AG09319 (cell line): ENCODE measurements at places on chromosomes 13 and 19.

GRCh38 chr13:72316716-72317115, 410.7 kb downstream of the MZT1 start:
- no peak for DNase-seq

DNA sequence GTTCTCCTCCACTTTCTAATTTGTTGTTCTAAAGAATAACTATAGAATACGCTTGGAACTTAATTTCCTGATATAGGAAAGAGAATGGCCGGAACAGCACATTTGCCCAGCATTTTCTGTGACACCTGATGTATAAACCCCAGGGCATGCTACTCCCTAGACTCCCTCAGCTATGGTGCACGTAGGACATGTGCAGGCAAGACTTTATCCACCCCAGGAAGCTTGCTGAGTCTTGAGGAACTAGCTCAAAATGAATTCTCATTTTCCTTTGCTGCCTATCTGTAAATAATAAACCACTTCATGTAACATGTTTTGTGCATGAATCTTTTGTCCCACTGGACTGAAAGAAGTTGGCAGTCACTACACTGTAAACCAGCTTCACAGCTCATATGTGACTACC, 535.8 kb upstream of the SLITRK1 start:
- no peak for DNase-seq

DNA sequence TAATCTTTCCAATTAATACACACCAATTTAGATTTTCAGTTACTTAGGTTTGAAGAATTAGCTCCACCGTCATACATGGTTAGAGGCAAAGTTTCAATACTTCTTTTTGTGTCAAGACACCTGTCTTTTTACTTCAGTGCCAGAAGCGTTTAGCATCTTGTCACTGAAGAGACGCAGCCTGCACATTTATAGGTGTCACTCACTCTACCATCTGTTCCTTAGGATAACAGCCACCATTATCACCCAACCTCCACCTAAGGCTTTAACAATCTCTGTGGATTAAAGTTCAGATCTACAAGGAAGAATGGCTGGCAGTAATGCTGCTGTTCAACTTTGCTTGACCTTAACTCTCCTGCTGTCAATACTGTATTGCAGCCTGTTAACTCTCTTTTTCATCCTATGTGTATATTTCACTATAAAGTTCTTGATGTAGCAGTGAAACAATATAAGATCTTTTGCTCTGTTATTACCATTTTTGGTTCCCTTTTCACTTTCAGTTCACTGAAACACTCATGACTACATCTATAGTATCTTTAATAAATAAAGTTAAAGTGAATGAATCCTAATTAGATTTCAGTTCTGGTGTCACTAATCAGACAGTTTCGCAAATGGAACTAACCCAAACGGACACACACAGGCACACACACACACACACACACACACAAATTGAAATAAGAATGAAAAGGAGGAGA, 435.6 kb downstream of the PCDH9 start:
- no peak for DNase-seq

DNA sequence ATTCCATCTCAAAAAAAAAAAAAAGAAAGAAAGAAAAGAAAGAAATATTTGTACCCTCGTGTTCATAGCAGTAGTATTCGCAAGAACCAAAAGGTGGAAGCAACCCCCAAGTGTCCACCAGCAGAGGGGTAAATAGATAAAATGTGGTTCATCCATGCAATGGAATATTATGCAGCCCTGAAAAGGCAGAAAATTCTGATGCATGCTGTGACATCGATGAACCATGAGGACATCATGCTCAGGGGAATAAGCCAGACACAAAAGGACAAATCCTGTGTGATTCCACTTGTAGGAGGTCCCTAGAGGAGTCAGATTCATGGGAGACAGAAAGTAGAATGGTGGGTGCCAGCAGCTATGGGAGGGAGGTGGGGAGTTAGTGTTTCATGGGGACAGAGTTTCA, 6.4 kb upstream of the LRRC8E start:
- no peak for DNase-seq

DNA sequence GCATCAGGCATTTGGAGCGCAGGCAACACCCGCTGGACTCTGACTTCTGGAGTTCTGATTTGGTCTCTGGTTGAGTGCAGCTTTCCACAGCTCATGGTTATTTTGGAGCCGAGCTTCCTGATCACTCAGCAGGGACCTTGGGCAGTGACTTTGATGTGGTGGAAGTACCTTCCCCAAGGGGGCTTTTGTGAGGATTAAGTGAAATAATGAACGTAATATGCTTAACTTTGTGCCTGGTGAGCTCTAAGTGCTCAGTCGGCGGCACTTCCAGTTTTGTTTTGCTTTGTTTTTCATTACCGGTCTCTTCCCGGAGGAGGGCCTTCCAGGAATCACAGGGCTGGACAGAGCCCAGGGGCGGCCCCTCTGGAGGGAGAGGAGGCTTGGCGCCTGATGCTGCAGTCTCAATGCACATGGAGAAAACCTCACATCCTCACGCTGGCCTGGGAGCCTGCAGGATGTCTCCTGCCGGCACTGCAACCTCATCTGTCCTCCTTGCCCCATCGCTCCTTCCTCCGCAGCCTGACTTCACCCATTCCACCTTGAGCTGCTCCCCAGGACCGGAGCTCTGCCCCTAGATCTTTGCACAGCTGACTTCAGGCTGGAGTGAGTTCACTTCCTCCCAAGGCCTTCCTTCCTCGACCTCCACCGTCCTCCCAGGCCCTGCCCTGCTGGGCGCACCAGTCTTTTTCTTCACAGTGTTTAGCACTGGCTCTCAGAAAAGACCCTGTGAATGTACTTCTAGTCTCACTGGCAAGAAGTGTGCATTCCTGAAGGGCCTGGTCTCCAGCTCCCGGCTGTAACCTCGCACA, 1.5 kb downstream of the PLEKHF1 start:
- DNase-seq = no peak

DNA sequence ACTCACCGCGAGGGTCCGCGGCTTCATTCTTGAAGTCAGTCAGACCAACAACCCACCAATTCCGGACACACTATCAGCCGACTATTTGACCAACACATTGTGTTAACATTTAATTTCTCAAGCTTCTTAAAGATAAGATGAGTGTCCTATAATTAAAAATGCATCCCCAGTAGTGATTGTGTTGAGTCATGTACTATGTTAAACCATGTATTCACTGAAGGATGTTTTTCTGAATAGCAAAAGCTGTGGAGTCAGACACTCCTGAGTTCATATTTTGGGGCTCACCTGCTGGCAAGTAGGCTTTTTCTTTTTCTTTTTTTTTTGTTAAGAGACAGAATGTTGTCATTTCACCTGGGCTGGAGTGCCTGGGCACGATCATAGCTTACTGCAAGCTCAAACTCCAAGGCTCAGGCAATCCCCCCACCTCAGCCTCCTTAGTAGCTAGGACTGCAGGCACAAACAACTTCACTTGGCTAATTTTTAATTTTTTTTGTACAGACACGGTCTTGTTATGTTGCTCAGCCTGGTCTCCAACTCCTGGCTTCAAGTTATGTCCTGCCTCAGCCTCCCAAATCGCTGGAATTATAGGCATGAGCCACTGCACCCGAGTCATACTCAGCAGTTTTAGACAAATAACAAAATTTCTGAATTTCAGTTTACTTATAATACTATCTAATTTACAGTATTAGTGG, 606.9 kb downstream of the PCDH9 start:
- no peak for DNase-seq

DNA sequence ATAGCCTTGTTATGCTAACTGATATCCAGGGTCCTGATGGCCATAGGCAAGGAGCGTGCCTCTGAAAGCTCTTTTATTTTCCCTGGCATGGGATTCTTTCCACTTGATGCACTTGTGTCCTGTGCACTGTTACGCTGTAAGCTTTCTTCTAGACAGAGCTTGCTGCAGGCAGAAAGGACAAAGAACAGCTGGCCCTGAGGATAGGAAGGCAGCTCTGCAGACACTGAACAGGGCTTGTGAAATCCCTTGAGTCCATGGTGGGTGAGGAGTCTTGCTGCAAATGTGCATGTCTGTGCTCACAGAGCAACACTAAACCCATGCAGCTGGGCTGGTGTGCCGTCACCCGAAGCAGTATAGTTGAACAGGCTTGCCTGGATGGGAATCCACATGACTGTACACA, 126.6 kb downstream of the AKAP11 start:
- DNase-seq = no peak

DNA sequence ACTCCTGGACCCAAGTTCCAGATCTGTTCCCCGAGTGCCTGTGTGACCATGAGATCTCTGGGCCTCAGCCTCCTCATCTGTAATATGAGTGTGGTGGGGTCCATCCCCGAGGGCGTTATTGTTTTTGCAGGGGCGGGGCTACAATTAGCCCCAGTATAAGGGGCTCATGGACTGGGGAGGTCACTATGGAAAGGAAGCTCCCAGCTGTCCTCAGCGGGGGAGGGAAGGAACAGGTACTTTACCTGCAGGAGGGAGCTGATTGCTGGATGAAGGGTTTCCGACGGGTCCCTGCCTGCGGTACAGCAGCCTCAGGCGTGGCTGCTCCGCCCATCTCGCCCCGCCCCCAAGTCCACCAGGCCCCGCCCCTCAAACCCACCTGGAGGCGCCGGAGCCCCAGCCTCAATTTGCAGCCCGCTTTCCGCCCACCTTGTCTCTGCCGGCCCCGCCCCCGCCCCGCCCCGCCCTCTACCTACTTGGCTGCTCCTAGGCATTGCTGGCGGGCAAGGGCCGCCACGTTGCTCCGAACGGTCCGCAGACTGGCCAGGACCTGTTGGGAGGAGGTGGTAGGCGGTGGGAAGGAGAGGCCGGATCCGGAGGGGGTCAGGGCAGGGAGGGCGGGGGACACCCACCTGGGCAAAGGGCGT, 5.5 kb downstream of the PDE4C start:
- DNase-seq = no peak

- no peak for DNase-seq
These were observed 1.4 kb downstream of the EFNB2 start for GRCh38 chr13:106533943-106534638.

DNA sequence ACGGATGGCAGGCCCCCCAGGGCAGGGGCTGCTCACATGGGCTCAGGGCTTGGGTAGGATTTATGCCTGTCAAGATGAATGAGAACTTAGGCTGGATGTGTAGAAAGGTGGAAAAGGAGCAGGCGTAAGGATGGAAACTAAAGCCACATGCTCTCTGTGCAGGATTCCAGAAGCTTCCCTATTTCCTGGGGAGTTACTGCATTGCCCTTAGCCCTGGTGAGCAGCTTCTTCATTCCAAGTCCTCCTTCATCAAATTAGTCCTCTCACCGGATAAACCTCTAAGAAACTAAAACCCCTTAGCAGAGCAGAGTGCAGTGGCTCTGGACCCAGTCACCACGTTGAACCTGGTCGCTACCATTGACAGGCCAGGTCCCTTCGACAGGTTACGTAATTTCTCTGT, 7.4 kb downstream of the ATP12A start:
- DNase-seq = no peak

DNA sequence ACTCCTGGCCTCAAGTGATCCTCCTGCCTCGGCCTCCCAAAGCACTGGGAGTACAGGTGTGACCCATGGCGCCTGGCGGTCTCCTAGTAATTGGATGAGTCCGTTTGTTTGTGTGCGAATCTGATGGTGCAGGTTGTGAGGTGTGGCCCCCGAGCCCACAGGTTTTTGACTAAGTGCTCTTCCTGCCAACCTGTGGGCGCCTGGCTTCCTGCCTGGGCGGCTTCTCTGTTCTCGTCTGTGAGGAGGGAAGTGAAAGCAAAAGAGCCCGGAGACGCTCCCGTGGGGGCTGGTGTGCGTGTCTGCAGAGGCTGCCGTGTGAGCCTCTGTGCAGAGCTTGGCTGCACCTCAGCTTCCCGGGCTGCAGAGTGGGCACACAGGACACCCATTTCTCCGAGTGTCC, 10.0 kb downstream of the ARHGAP45 start:
- no peak for DNase-seq

DNA sequence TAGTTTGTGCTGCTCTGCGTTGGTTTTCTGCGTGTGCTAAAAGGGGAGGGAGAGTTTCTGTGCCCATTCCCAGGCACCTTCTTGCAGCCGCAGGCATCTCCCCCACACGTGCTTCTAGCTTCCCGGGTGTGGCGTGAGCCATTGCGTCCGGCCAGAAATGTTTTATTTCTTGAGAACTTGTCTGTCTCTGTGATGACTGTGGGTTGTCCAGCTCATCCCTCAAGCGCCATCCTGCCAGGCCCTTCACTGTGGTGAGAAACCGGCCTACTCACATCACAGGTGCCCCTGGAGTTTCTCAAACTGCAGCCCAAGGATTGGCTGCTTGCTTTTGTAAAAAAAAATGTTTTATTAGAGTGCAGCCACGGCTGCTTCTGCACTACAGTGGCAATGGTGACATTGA, 24.2 kb downstream of the EPN1 start:
- DNase-seq = no peak

- no peak for DNase-seq
These were observed 958 bp downstream of the CA11 start for GRCh38 chr19:48644839-48645619.

- DNase-seq = peak; percentile 29
These were observed 22.2 kb downstream of the FUZ start for GRCh38 chr19:49790866-49791265.

GRCh38 chr13:74253161-74253560, 119.0 kb upstream of the KLF12 start:
- DNase-seq = no peak

DNA sequence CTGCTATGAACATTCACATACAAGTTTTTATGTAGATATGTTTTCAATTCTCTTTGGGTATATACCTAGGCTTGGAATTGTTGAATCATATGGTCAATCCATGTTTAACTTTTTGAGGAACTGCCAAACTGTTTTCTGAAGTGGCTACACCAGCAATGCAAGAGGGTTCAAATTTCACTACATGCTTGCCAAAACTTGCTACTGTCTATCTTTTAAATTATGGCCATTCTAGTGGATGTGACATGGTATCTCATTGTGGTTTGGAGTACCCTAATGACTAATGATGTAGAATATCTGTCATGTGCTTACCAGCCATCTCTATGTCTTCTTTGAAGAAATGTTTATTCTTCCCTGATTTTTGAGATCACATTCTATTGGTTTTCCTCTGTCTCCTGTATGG, 860.3 kb downstream of the DIAPH3 start:
- DNase-seq = no peak

- no peak for DNase-seq
These were observed 23.8 kb upstream of the VSTM2B start for GRCh38 chr19:29501816-29502580.

DNA sequence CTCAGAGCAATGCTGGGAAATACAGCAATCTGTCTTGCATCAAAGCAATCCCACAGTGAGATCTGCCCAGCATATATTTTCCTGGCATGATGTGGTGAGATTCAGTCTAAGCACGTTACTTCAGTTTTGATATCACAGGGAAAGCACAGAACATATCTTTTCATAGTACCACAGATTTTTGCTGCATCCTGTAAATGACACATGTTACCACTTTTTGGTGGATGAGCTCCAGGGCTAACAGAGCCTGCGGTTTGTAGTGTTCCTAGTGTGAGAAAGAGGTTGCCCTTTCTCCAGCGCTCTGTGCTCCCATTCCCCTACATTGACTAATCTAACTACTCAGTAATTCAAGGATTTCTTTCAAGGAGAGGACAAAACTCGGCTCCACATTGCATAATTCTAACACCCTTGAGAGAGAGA, 409.0 kb downstream of the GPC6 start:
- DNase-seq = peak; percentile 40
